ENCODE measurements at places on chromosomes 7 and 10.
A peak's percentile ranks its signal among the peaks of the same experiment; 100 is the strongest.

DNA sequence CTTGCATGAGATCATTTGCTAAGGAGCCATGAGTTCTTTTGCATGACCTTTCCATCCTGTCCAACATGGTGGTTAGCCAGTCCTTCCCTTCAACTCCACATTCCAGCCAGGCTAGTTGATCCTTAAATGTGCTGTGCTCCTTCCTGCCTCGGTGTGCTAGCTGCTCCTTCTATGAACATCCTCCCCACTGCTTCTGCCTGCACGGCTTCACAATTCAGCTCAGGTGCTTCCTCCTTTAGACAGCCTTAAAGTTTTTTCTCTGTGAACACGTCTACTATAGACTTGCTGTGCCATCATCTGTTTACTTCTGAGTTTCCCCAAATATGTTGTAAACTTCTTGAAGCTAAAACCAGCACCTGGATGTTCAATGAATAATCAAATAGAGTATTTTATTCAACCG lies 95.5 kb downstream of the OTUD1 start:
- DNase-seq: no peak

GRCh38 chr7:693280-693679 lies 33.2 kb upstream of the DNAAF5 start:
- DNase-seq: no peak

GRCh38 chr7:5083311-5083711 lies 37.7 kb downstream of the RBAK start:
- no peak for DNase-seq

DNA sequence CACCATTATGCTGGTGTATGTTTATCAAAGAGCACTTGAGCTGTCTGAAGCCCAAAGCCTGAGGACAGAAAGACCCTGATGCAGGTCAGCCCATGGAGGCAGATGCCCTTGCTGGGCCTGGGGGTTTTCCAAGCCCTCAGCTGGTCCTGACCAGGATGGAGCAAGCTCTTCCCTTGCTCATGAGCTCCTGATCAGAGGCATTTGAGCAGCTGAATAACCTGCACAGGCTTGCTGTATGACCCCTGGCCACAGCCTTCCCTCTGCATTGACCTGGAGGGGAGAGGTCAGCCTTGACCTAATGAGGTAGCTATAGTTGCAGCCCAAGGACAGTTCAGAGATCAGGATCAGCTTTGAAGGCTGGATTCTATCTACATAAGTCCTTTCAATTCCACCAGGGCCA lies 13.0 kb downstream of the AQP1 start:
- DNase-seq: peak; percentile 0

GRCh38 chr10:85531706-85532105 lies 834.9 kb downstream of the GRID1 start:
- DNase-seq: no peak

DNA sequence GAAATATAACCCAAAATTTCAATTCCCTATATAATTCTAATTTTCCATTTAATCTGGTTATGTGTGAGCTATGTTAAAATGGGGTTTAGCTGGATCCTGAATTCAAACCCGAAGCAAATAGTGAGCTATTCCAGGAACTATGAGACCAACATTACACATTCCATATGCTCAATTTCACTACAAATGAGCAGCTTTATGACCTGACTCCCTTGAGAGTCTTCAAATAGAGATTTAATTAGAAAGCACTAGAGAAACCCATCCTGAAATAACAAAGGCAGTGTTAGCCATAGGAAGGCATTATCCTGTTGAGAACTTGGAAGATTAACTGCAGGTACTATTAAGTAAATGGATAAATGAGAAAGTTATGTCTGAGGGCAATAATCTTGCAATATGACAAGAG lies 890.0 kb downstream of the GRM8 start:
- DNase-seq: no peak

GRCh38 chr10:15169555-15170401 lies 1.3 kb upstream of the NMT2 start:
- DNase-seq: peak; percentile 51

DNA sequence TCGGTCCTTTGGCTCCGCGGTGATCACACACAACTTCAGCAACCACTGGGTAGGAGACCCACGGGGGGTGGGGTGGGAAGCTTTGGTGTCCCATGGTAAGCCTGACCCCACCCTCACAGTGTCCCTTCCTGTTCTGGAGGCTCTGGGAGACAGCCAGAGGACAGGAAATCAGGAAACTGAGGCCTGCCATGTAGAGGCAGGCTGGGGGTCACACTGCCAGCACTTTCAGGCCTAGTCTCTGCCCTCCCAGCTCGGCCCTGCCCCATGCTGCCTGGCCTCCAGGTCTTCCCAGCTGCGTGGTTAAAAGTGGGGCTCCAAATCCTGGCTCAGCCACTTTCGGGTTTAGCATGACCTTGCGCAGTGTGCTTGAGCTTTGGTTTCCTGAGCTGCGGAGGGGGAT lies 10.9 kb downstream of the AQP1 start:
- no peak for DNase-seq

- DNase-seq: peak; percentile 36
Observed at GRCh38 chr7:1290026-1290678, 57.5 kb downstream of the UNCX start.

DNA sequence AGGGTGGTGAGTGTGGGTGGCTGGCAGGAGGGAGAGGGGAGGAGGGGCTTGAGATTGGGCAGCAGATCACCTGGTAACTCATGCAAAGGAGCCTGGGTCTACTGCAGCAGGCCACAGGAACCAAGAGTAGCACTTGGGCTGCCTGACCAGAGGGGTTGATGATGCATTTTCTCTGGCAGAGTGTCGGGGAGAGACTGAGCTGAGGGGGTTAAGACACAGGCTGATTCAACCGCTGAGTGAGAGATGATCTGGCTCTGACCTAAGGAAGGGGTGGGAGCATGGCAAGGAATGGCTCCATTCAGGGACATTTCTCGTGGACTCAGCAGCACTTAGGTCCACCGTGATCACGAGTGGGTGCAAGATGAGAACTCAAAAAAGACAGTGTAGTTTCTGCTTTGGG lies 115.5 kb upstream of the STK17A start:
- no peak for DNase-seq

DNA sequence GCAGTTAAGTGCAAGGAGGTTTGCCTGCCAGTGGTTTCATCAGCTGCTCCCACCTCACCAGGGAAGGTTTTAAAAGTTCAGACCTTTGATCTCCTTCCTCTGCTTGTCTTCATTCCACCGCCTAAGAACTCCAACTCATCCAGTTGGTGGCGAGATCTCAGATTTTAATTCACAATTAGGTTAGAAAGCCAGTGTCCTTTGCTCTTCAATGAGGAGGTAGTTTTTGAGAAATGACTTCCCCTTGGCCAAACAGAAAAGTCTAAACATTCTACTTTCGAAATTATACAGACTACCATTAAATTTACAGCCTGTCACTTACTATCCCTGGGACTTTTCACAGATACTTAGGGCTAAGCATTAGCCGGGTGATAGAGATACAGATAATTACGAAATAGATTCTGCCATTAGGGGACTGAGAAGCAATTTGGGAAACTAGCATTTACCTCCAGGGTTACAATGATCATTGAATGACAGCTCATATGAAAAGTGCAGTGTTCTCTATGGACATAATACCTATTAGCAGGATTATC lies 513.4 kb upstream of the GHITM start:
- no peak for DNase-seq

DNA sequence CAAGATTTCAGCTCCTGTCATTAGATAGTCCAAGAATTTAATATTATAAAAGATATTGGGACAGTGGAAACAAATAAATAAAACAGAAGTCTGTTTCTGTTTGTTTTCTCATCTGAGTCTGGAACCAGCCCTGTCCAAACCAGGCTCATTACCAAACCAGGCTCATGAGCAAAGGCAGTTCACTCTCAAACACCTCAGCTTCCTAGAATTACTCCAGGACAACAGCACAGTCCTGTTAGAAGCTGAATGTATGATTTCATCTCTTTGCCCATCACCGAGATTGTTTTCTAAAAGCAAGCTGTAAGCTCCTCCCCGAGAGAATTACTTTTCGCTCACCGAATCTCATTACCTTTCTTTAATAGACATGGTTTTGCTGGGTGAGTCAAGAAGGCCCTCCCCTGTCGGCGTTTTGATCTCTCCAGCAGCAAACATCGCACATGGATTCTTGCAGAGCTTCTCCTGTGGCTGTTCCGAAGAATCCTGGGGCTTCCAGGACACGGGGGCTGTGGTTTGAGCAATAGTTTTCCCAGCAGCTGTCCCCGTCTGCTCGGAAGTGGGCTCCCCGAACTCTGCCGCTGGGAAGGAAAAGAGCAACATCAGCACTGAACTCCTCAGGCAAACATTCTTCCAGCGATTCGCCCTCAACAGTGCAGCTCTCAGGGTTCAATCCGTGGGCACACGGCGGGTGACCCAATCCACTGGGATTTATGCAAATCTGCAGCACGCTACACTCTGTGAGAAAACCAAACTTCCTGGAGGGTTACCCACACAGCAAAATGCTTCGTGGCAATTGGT lies 112.5 kb downstream of the SVIL start:
- no peak for DNase-seq

- no peak for DNase-seq
Observed at GRCh38 chr10:61821693-61822092, 79.8 kb upstream of the ARID5B start.

GRCh38 chr7:763762-764161 lies 36.7 kb upstream of the PRKAR1B start:
- DNase-seq: no peak

DNA sequence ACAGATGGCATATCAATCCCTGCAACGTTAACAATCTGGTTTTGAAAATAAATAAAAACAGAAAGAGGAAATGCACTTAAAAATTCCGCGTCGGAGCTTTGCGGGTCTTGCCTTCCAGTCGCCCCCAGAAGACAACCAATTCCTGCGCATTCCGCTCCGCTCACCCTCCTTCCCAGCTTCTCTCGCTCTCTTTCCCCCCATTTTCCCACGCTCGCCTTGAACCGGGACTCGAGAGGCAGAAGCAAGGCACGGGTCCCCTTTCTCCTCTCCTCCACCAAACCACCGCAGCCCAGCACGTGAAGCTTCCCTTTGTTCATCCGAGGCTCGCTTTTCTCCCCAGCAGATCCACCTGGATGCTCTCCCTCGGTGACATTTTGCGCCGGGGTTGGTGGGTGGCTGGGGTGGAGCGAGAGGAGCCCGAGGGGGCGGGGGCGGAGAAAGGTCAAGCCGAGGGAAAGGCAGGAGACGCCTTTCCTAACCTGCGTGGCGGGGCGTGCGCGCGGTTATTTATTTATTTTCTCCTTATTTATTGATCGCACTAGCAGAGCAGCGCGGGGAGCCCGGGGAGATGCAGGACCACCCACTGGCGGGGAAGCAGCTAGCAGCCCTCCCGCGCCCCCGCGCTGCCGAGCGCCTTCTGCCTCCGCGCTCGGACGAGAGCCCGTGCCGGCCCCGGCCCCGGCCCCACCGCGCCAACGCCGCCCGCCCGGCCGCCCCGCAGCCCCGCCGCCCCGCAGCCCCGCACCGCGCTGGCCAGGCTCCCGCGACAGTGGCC lies at the start of gene KCND2:
Gene KCND2, plus strand, starts transcription at position 475 of the 775 bp plus-strand sequence.
- no peak for DNase-seq

- DNase-seq: no peak
Observed at GRCh38 chr7:79451580-79451979, 1.9 kb downstream of the MAGI2 start.

GRCh38 chr7:40885503-40885902 lies 750.7 kb downstream of the SUGCT start:
- no peak for DNase-seq

- peak; percentile 39 for DNase-seq
Observed at GRCh38 chr10:50431791-50432190, 180.5 kb upstream of the ASAH2 start.

DNA sequence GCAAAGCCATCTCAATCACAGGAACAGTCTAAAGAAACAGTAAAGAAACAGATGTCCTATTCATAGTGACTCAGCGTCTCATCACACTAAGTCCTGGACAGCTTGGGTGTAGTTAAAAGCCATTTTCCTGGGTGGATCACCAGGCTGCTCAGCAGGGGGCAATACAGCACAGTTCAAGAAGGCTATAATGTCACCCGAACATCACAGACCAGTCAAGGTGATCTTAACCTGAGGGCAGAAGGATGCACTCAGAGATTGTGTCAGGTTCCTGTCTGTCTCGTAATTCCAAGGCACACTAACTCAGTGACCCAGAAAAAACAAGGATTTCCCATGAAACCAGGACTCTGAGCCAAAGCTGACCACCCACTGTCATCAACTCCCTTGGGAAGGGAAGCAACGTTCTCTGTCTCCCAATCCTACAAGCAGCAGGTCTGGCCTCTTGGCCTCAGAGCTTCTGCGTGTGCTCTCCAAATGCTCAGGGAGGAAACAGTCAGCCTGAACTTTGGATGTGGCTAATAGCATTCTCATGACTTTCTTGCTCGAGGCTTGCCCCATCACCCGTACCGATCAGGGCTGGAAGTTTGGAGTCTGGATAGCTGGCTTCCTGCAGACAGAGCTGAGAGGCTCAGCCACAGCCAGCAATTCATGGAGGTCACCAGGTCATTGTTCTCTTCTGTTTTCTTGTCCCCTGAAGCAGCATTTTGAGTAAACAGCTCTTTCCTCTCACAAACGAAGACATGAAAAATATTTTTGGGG lies 90.4 kb upstream of the FAM171A1 start:
- no peak for DNase-seq

DNA sequence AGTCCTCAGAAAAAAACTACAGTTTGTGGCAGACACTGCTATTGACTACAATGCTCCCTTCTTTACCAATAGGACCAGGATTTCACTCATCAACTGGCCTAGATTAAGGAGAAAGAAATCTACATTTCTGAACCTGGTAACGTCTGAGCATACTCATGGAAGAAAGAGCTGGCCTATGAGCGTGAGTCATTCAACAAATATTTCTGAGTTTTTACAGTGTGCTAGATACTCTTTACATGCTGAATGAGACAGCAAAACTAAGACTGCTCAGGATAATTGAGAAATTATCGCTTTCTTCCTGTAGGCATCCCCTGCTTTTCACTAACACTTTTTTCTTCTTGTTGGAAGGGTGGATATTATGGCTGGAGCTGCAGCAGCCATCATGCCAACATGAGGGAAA lies 609.7 kb downstream of the TNS3 start:
- DNase-seq: no peak

DNA sequence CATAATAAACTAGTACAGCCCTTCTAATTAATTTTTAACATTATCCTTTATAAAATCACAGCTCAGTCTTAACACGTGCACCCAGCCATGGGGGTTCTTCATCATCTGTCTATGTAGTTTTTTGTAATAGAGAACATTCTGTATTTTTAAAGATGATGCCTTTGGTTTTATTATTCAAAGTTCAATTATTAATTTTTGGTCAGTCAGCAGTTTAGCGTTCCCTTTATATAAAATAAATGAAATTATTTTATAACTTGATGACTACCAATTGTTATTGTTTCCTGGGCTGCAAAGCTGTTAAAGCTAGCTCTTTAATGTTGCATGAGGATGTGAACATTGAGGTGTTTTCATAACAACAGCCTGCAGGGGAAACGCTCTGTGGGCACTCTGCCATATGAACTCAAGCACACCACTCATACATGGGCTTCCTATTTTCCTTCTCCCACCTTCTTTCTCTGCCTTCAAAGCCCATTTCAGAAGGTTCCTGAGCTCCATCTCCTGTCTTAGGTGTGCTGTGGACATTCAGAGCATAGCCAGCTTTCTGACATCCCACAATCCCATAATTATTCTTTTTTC lies 172.0 kb upstream of the YAE1 start:
- no peak for DNase-seq
